ENCODE measurements at places on chromosomes 16 and 17. TPM values are rescaled to one million over a fixed set of nuclear protein-coding genes. Genes with fewer than 3 reads are reported as not detected.

- no peak for DNase-seq
Measured at GRCh38 chr17:36703860-36704266, 102.5 kb downstream of the MRM1 start.

DNA sequence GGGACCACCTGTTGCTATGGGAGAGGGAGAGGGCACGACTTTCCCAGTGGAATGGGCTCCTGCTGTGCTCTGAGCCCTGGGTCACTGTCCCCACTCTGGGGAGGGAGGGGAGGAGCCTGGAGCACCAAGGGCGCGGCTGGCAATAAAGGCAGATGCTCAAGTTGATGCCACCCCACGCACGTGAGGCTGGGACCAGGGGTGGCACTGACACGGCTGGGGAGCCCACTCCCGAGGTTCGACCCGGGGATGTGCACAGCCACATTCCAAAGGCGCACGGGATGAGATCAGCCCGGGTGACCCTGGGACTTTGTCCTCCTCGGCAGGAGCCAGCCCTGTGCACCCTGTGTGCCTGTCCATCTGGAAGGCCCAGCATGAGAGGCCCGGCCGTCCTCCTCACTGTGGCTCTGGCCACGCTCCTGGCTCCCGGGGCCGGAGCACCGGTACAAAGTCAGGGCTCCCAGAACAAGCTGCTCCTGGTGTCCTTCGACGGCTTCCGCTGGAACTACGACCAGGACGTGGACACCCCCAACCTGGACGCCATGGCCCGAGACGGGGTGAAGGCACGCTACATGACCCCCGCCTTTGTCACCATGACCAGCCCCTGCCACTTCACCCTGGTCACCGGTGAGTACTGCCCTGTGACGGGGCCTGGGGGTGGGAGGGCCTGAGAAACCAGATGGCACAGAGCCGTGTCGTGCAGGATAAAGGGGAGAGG, at the start of gene ENPP7:
TSS of gene ENPP7 (plus strand) at position 175 of the 715 bp plus-strand sequence. CDS start at position 372, 197 bp downstream.
- no peak for DNase-seq

- DNase-seq: no peak
Measured at GRCh38 chr16:12754824-12755543, 48.7 kb downstream of the CPPED1 start.

- DNase-seq: peak; percentile 24
Measured at GRCh38 chr17:21239680-21240368, 13.4 kb downstream of the NATD1 start.

DNA sequence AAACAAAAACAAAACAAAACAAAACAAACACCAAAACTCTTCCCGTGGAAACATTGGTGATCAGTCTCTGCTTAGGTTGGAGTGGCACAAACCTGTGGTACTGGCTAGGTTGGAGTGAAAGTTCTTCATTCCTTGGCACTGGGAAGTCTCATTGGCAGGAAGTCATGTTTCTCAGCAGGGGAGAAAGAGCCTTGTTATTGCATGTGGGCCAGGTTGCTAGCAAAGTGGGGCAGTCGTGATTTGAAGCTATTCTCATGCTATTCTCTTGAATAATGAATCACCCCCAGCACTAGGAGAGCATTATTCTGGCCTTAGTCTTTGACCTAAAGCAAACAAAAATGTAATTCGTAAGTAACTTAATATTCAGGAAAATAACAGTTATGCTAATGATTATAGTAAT, 24.3 kb upstream of the B4GALNT2 start:
- peak; percentile 68 for DNase-seq

GRCh38 chr16:73526011-73526804, 478.3 kb upstream of the ZFHX3 start:
- DNase-seq: no peak

DNA sequence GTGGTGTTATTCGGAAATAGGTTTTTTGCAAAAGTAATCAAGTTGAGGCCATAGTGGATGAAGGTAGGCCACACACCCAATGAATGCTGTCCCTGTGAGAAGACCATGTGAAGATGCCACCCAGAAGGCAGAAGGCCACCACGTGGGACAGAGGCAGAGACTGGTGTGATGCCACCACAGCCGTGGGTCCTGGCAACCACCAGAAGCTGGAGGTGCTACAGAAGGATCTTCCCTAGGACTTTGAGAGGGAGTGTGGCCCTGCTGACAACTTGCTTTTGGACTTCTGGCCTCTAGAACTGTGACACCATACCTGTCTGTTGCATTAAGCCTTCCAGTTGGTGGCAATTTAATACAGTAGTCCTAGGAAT, 49.3 kb downstream of the RMI2 start:
- no peak for DNase-seq

OR1F1 gene
- not detected for total RNA-seq

DNA sequence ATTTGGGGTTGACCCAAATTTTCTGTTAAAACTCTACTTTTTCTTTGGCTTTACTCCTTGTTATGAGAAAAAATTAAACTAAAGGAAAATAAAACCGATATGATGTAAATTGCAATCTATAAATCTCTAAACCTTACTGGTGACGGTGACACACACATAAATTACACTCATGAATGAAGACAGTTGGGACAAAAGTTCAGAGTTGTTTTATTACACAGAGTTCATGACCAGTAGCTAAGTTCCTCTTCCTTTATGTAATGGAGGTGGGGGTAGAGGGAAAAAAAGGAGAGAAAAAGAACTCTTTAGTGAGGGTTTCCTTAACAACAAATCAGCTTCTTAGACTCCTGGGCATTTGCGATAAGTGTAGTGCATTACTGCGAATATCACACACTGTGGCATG, 220.7 kb downstream of the KCNJ2 start:
- DNase-seq: no peak

- DNase-seq: no peak
Measured at GRCh38 chr17:79942591-79943346, 92.9 kb downstream of the TBC1D16 start.

CMTM2 gene
- total RNA-seq: not detected

DNA sequence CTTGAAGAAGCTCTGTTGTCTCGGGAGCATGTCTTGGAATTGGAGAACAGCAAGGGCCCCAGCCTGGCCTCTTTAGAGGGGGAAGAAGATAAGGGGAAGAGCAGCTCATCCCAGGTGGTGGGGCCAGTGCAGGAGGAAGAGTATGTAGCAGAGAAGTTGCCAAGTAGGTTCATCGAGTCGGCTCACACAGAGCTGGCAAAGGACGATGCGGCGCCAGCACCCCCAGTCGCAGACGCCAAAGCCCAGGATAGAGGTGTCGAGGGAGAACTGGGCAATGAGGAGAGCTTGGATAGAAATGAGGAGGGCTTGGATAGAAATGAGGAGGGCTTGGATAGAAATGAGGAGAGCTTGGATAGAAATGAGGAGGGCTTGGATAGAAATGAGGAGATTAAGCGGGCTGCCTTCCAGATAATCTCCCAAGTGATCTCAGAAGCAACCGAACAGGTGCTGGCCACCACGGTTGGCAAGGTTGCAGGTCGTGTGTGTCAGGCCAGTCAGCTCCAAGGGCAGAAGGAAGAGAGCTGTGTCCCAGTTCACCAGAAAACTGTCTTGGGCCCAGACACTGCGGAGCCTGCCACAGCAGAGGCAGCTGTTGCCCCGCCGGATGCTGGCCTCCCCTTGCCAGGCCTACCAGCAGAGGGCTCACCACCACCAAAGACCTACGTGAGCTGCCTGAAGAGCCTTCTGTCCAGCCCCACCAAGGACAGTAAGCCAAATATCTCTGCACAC, 21.2 kb downstream of the AKAP1 start:
- DNase-seq: no peak

GRCh38 chr16:50765861-50766260, 24.0 kb downstream of the CYLD start:
- no peak for DNase-seq

- no peak for DNase-seq
Measured at GRCh38 chr17:68600931-68601564, at the start of gene FAM20A. Gene FAM20A, minus strand, starts transcription at chr17:68601367. Its CDS starts 701 bp downstream, at chr17:68600666.

VTN gene
- under 0.01 TPM for total RNA-seq

TPPP3 gene
- total RNA-seq: not detected

DNA sequence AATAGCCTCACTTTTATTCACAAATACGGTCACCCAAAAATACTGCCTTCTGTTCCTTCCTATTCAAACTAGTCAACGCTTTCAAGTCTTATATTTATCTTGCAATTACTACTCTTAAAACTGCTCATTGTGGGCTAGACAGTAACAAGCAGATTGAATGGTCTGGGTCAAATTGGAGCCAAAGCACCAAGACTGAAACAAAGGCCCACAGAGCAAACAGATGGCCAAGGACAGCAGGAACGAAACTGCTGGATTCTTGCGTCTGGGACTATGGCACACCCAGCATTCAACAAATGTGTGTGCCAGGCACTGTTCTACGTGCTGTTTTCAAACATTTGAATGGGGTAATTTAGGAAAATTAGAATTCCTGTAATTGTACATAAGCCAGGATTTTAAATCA, 250.1 kb upstream of the PSMD7 start:
- no peak for DNase-seq

- DNase-seq: peak; percentile 80
Measured at GRCh38 chr16:57955572-57956188, 15.2 kb downstream of the CNGB1 start.

TBX6 gene
- total RNA-seq: 0.26 TPM

DNA sequence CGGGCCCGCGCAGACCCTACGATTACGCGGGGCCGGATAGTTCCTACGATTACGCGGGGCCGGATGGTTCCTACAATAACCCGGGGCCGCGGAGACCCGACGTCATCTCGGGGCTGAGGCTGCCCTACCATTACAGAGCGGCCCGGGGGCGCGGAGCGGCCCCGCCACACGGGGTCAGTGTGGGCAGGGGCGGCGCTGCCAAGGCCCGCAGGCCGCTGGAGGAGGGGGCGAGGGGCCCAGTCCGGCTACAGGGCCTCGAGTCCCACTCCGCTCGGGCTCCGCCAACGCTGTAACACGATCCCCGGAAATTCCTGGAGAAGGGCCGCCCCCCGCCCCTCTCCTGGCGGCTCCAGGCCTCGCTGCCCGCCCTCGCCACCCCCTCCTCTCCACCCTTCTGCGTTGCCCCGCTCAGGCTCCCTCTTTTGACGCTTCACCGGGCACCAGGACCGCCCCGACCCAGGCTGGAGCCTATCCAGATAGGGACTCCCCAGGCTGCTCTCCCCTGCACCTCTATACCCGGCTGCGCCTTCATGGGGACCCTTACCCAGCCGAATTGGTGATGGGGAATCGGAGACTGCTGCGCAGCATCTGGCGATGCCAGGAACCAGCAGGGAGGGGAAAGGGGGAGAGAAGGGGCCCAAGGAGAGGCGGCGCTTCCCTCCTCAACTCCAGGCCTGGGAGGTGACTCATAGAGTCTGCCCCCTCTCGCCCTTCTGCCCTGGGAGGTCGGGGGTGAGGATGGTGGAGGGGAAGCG, at the start of gene RAB34:
TSS of gene RAB34 (minus strand) at position 291 of the 755 bp plus-strand sequence. CDS start 602 bp downstream, outside the sequence.
- DNase-seq: peak; percentile 61

USP43 gene
- total RNA-seq: 13.4 TPM

C17orf78 gene
- not detected for total RNA-seq

GRCh38 chr16:54370278-54371040, 83.9 kb upstream of the IRX3 start:
- no peak for DNase-seq

Measured in bronchial epithelial cell (primary cell).